AG20443 (cell line): ENCODE measurements at places on chromosomes 6 and 20.

GRCh38 chr6:45416700-45417099, 39.0 kb upstream of the SUPT3H start:
- no peak for DNase-seq

DNA sequence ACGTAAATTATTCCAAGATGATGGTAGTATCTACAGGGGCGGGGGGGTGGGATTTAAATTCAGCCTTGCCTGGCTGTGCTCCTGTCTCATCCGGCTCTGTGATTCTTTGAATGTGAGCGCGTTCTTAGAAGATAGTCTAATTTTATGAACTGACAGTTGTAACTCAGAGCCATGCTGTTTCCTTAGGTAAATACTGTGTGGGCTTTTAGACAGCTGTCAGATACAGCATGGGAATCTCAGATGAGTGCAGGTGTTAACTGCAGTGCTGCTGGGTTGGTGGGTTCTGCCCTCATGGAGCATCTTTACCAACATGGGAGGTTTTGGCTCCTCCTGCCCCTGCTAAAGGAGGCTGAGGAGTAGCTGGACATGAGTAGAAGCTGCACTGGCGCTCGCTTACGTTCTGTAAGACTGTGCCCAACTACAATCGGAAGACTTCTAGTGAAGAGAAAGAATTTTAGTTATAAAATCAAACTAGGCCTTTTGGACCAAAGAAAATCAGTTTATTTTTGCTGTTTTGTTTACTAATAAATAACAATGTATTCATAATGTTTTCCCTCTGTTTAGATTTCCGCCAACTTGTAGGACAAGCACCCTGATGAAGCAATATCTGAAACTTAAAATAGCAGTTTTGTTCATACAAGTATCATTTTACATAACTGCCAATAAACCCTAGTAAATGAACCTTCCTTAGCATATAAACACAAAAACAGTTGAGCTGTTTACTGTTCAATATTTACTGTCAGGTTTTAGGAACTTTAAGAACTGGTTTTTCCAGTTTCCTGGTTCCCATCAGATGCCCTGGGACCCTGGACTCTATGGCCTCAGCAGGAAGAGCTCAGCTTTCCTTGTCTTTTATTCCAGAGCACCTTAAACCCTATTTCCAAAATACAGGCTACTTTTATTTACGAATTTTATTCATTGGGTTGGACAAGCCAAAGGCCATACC, 66.1 kb downstream of the FAM120B start:
- no peak for DNase-seq

DNA sequence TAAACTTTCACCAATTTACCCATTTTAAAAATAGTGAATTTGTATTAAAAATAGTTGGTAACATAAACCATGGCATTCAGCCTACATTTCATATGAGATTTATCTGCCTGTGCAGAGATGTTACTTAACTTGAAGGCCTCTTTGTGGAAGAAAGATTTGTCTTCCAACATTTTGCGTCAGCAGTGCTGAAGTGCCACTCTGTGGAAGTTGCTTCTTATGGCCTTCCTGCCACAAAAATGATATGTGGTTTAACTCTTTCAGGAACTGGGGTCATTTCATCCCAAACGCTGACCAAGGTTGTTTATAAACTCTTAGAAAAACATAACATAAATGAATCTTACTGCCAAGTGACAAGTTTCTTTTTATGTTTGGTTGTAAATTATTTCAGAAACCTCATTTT, 246.8 kb downstream of the ARID1B start:
- no peak for DNase-seq

DNA sequence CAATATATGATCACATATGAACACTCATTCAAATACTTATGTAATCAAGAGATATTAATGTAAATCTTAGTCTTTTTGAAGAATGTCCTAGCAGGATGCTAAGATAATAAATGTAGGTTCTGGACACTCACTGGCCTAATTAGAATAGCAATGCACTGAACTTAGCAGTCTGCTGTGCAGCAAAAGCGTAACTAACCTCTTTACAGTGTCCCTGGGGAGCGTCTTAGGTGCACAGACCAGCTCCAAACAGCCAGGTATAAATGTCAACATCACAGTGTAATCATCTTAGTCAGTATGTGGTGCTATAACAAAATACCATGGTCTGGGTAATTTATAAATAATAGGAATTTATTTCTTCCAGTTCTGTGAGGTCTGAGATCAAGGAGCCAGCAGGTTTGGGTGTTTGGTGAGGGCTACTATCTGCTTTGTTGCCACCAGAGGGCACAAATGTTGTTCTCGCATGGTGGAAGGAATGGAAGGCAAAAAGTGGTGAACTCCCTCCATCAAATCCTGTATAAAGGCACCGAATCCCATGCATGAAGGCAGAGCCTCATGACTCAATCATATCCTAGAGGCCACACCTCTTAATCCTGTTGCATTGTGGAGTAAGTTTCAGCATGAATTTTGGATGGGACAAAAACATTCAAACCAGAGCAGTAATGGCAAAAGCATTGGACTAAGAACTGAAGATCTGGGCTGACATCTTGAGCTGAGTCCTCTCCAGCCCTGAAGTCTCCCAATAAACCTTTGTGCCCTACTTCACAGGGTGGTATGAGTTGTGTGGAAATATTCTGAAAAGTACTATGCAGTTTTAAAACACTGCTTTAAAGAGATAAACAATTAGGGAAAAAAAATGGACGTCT, 41.8 kb upstream of the FOXO3 start:
- peak; percentile 52 for DNase-seq

DNA sequence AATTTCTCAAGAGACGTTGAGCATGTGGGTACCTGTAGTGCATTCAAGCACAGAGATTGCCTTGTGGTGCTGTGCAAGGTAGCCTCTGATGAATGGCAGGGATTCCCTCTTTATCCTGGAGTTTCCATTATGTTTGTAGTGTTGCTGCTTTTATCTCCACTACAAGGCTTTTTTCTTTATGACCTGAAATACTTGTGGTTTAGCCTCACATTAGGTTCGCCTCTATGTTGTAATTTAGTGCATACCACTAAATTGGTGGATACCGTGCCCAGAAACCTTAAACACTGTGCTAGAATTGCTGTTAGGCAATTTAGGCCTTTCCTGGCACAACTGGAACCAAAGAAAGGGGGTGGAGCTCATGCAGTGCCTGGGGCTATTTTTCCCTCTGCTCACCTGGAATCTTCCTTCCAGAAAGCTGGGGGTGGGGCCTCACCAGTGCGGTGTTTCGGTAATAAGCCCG, 76.8 kb downstream of the NCOA7 start:
- peak; percentile 63 for DNase-seq

GRCh38 chr20:24402188-24402587, 67.2 kb upstream of the SYNDIG1 start:
- DNase-seq: no peak

DNA sequence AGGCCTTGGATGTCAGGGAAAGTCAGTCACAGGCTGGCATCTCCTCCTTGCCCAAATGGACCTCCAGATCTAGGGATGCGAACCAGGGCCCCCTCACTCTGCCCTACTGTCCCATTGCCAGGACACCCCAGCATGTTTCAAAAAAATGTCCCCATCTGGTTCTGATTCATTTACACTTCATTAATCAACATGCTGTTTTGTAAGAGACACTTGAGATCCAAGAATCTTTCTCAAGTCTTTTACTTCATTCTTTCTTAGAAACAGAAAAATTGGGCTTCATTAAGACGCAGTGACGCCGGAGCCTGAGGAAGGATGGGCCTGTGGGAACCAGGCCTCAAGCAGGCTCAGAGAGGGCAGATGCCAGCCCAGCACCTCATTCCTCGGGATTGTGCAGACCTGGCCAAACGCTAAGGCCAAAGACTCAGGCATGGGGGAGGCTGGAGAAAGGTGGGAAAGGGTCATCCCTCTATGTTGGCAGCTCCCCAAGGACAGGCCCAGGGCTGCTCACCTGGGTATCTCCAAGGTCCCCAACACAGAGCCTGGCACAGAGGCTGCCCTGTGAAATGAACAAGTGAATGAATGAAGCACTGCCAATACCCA, 3.8 kb downstream of the RSPO4 start:
- peak; percentile 36 for DNase-seq

GRCh38 chr6:105991561-105992314, 94.4 kb upstream of the PRDM1 start:
- no peak for DNase-seq

DNA sequence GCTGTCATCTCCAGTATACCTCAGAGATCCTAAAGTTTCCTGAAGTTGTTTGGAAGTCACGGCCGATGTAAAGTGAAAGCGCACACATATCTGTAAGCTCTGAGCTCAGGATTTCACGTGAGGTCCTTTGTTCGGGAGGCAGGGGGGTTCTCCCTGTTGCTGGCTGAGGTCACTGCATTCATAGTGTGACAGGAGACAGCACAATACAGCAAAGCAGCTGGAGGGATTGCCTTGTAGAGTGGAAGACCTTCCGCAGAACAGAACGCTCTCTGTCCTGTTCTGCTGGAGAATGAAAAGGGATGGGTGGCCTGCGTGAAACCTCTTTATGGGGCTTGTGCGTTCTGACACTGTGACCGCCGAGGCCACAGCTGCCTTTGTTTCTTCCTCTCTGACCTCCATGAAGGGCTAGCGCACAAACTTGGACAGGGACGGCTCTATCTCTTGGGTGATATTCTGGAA, 13.4 kb upstream of the SERPINB1 start:
- no peak for DNase-seq

DNA sequence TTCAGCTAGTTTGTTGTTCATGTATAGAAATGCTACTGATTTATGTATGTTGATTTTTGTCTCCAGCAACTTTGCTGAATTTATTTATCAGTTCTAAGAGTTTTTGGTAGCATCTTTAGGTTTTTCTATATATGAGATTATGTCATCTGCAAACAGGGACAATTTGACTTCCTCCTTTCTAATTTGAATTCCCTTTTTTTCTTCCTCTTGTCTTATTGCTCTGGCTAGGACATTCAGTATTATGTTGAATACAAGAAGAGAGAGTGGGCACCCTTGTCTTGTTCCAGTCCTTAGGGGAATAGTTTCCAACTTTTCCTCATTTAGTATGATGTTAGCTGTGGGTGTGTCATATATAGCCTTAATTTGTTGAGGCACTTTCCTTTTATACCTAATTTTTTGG, 58.2 kb downstream of the CDH26 start:
- DNase-seq: no peak

DNA sequence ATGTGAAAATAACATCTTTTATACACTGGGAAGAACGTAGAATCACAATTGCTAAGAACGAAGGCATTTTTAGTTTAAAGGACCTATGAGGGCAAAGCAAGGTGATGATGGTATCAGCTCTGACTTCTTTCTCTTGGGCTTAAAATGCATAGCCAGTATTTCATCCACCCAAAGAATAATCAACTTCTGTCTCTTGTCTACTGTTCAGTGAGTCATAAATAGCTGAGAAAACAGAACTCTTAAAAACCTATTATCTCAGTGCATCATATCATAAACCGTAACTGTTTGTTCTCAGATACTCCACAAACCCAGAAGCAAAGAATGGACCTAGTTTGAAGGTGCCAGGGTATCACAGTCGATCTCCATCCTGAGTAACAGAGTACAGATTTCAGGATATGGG, 5.2 kb downstream of the PHF10 start:
- no peak for DNase-seq

GRCh38 chr6:17015144-17015543, 86.7 kb upstream of the STMND1 start:
- no peak for DNase-seq

- no peak for DNase-seq
Measured at GRCh38 chr6:162181111-162181510, 546.5 kb downstream of the PRKN start.

GRCh38 chr6:158666628-158667359, 16.9 kb downstream of the SYTL3 start:
- DNase-seq: peak; percentile 51
